ENCODE measurements at places on chromosomes 13 and 19. TPM values are rescaled to one million over a fixed set of nuclear protein-coding genes. Genes with fewer than 3 reads are reported as not detected.

The NLRP4 gene
- not detected for total RNA-seq

The C13orf42 gene
- total RNA-seq: not detected

The ZNF491 gene
- 0.33 TPM for total RNA-seq

The POP4 gene
- total RNA-seq: 76.9 TPM

The ILF3 gene
- total RNA-seq: 108 TPM

The PGLYRP1 gene
- total RNA-seq: not detected

The ZNF383 gene
- total RNA-seq: 1.1 TPM

The SHISA7 gene
- total RNA-seq: not detected
